ENCODE measurements at places on chromosomes 4 and X.

DNA sequence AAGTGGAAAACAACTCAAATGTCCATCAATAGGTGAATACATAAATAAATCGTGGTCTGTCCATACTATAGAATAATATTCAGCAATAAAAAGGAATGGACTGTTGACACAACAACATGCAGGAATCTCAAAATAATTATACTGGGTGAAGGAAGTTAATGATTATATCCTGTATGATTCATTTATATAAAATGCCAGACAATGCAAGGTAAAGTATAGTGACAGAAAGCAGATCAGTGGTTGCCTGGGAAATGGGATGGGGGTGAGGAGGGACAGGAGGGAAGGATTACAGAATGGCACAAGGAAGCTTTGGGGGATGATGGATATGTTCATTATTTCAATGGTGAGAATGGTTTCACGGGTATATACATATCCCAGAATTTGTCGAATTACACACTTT, 12.3 kb downstream of the PYURF start:
- DNase-seq, result no peak

DNA sequence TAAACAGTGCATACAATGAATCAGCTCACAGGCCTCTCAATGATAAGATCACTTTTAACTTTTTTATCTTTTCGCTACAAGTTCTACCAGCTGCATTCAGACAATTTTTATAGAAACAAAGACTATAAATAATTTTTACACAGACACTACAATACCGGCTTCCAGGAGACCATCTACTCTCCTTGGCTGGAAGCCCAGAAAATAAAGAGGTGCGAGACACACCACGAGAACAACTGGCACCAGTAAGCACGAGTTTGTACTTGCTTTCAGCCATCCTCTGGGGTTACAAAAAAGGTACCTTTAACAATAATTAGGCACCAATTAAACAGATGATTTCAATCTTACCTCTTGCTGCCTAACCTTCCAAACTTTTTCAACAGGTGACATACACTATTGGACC, 11.2 kb upstream of the PRDX4 start:
- no peak for DNase-seq

DNA sequence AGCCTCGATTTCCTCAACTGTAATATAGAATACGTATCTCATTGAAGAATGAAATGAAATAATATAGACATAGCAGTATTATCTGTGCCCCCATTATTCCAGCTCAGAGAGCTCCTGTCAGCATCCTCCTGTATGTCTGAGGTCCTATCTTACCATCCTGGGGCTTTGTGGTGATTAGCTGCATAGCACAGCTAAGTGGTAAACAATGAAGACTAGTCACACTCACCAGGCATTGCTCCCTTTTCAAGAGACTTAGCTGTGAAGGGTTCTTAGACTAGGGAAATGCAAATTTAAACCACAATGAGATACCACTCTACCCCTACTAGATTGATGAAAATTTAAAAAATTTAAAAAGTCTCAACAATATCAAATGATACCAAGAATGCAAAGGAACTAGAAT, 172.9 kb downstream of the SLC39A8 start:
- DNase-seq, result no peak

DNA sequence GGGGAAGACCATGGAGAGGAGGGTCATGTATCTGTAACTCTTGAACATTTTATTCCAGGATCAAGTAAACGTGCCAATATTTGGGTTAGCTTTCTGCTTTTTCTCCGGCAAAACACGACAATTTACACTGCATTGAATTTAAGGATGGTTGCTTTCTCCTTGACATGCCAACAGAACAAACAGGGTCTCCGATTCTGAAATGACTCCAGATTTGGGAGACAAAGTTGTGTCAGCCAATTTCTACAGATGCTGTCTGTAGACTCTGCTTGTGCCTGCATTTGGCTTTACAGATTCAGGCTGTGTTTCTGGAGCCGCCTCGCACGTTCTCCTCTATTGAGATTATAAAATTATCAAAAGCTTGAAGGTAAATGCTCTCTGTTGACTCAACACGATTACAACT, 207.0 kb downstream of the ASMT start:
- DNase-seq, result no peak

Data from stimulated activated CD8-positive, alpha-beta memory T cell treated with anti-CD3 and anti-CD28 coated beads, Interleukin-15, amount 100 ng/mL, for 24 hours (primary cell).